ENCODE measurements at places on chromosomes 2 and 18.

- no peak for DNase-seq
These were observed 7.9 kb downstream of the PAX3 start for GRCh38 chr2:222290736-222291484.

DNA sequence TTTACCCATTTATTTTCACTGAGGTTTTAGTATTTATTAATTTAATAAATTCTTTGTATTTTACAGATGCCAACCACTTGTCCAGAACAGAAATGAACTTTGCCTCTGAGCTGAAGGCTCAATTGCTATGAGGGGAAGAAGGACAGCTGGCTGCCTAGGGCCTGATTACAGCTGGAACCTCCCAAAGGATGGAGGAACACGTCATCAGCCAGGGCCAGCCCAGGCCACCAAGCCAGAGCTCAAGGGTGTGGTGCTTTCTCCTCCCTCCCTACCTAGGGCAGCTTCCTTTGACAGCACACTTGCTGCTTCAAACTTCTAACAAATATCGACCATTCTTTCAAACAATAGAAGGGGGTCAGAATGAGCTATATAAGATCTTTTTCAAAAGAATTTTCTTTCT, 19.7 kb upstream of the RIOK3 start:
- no peak for DNase-seq

DNA sequence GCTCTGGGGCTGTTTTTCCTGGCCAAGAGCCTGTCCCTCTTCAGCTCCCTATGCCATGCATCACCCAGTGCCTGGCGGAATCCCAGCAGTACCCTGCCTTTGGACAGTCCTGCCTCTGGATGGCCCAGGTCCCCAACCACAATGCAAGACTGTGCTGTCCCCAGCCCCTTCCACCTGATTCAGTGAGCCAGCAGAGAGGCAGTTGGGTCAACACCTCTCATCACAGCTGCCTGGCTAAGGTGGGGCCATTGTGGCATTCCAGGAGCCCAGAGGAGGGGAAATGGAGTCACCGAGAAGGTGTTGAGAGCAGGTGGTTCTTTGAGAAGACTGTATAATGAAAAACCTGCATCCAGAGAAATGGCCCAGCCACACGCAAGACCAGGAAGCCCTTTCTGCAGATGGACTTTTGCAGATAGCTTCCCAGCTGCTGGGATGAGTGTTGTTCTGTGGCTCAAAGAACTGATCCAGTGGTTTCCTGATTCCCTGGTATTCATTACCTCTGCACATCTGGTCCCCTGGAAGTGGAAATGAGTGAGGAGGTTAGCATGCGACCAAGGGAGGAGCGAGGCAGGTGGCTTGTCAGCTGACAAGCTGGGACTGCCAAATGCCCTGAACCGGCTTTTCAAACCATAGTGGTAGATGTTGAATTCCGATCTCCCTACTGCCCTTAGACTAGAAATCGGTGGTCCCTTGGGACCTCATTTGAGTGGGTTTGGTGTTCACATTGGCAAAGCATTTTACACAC, 1.7 kb upstream of the ASPRV1 start:
- no peak for DNase-seq

- DNase-seq, result no peak
These were observed 448.1 kb upstream of the DCC start for GRCh38 chr18:51891876-51892275.

DNA sequence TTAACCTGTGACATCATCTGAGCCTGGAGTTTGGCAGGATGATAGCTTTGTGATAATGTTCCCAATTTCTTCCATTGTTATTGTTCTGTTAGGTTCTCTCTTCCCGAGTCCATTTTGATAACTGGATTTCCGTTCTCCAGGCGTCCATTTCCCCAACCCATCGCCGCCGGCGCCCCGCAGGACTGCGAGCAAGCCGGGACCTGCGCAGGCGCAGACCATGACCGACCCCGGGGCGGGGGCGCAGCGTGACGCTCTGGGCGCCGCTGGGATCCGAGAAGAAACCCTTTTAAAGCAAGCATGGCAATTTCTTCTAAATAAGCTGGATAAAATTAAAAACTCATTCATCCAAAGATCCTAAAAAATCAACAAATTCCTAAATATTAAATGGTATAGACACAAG, at the start of gene SLC25A52:
SLC25A52 (minus strand) TSS at position 186 of the 400 bp plus-strand sequence. CDS start 219 bp downstream, outside the sequence.
- DNase-seq, result no peak

GRCh38 chr2:232338759-232339106, 39.8 kb upstream of the ALPP start:
- DNase-seq, result no peak

GRCh38 chr2:45857275-45857609, 205.8 kb downstream of the PRKCE start:
- no peak for DNase-seq

DNA sequence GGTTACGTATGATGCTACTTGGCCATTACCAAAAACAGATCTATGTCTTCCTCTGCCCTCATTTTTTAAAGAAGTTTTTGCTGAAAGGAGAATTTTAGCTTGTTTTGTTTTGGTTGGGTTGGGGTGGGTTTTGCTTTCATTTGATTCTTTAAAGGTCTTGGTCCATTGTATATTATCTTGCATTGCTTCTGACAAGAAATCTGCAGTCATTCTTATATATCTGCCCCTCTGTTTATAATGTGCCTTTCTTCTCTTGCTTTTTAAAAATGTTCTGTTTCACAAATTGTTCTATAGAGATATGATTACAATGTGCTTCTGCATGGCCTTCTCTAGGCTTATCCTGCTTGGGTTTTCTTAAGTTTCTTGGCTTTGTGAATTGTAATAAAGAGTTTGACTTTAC, 660.6 kb downstream of the RNF144A start:
- no peak for DNase-seq

DNA sequence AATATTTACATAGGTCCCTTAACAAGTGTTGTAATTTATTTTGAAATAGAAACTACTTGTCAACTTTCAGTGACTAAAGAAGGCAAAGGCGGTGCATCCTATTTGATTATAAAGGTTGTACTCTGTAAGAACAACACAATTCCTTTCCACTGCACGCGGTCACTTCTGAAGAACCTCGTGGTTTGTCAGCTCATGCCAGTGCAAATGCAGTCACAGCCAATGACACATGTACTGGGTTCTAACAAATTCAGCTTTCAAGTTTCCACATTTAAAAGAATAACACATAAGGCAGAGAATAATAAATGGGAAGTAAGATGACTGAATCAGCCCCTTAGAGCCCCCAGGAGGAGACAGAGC, 39.7 kb downstream of the CYB5A start:
- no peak for DNase-seq

DNA sequence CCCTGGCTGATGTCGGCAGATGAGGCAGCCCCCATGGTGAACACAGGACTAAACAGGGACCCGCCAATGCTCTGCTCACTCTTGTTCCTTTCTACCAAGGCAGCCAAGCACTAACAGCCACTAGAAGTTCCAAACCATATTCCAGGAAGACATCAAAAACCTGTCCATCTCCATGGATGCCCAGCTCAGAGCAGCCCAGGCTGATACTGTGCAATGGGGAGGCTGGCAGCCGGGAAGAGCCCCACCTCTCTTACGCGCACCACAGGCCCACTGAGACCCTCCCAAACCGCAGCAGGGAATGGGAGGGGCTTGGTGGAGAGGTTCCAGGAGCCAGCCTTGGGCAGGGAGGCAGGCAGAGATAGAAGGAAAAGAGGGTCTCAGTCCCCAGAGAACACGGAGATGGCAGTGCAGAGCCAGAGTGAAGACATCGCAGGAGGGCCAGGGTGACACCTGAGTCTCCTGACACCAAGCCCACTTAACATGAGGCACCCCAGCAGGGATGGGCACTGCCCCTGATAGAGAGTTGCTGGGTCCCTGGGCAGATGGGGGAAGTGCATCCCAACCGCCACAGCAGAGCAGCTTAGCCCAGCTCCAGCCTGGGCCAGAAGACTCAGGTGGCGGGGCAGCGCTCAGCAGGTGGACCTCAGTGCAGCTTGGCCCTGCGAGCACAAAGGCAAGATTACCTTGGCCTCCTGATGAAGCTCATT, 3.4 kb downstream of the HS6ST1 start:
- no peak for DNase-seq

DNA sequence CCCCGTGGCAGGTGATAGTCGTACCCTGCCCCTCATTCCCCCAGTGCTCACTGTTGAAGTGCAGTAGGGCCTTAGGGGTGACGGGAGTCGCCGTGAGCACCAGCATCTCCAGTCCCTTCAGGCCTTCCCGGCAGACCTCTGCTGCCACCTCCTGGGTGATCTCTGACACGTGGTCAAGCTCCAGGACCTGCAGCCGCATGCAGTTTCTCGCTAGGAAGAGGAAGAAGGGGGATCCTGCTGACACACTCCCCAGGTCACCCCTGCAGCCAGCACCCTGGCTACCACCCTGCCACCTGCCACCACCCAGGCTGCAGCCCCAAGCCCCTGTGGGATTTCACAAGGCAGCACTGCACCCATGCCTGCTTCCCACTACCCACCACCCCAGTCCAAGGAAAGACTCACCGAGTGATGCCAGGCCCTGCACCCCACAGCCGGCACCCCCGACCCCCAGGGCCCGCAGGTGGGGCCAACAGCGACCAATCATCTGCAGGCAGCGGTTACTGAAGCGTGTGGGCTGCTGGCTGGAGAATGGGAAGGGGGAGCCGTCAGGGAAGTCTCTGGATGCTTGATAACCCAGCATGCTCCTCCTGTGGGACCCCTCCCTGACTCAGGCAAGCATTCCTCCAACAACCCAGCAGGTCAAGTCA, 23.8 kb downstream of the FBXO41 start:
- DNase-seq, result no peak

DNA sequence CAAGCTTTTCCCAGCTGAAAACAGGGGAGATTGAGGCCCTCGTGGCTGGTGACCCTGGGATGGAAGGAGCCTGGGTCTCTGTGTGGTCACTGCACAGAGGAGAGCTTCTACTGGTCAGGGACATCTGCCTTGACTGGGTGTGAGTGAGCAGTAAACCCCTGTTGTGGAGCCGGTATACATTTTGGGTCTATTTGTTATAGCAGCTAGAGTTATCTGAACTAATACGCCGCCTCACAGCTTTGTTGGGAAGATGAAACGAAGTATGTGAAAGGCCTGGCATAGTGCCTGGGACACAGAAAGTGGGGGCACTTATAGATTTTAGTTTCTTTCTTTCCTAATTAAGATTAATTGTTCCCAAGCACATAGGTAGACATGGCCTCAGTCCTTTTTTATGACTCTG, 72.2 kb upstream of the HPCAL1 start:
- no peak for DNase-seq

- no peak for DNase-seq
These were observed 185.4 kb upstream of the FAM98A start for GRCh38 chr2:33784488-33784887.

DNA sequence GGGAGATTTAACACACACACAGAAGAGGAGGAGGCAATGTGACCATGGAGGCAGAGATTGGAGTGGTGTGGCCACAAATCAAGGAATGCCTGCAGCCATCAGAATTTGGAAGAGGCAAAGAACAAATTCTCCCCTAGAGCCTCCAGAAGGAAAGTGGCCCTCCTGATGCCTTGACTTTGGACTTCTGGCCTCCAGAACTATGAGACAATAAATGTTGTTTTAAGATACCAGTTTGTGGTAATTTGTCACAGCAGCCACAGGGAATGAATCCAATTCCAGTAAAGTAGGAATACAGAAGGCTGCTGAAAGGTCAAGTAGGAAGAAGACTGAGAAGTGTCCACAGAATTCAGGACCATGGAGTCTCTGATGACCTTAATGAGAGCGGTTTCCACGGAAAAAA, 18.1 kb downstream of the PAIP2B start:
- DNase-seq, result no peak

DNA sequence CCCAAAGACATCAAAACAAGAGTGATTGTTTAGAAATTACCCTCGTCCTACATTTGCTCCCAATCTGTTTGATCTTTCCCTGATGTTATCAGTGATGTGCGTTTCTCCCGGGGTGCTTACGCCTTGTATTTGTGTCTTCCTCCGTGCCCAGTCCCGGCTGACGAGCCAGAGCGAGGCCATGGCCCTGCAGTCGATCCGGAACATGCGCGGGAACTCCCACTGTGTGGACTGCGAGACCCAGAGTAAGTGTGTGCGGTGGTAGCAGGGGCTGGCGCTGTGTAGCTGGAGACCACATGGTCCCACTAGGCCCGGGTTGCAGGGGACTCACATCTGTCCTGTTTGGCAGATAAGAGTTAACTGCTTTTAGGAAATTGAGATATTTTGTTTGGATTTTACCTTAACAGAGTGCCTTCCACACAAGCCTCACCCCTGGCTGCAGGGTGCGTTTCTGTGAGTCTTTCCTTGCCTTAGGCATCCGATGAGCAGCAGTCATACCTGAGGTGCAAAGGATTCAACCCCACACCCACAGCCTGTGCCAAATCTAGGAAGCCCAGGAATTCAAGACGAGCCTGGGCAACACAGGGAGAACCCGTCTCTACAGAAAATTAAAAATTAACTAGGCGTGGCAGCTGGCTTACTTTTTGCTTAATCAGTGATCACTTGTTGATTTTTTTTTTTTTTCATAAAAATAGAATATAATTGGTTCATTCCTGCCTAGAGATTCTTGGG, 127.4 kb downstream of the GBX2 start:
- DNase-seq, result no peak

GRCh38 chr2:102258386-102259074, 52.8 kb upstream of the IL1RL1 start:
- DNase-seq, result no peak

GRCh38 chr2:200963124-200963917, at the start of gene ORC2:
ORC2 (minus strand) TSS chr2:200963660; CDS start chr2:200958123, 5,537 bp downstream.
- peak; percentile 86 for DNase-seq

GRCh38 chr18:75896865-75897264, 469.4 kb upstream of the SMIM21 start:
- DNase-seq, result no peak

DNA sequence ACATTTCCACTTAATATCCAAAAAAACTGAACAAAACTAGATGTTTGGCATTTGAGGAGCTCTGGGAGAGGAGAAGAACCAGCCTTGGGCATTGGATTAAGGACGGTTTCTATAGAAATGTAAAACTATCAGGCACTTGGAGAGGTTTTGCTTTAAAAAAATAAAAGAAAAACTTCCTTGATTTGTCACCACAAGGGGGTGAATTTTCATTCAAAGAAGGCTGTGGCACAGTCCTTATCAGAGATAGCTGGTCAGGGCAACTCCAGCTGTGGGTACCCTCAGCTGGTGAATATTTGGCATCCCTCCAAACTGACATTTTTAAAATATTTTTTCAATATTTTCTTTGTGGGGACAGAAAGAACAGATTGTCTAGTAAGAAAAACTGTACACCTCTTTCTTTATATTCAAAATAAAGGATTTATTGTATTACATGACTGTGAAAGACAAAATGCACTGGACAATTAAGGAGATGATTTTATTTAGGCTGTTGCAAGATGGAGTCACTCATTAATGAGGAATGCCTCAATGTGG, 46.1 kb upstream of the TBC1D8 start:
- DNase-seq, result no peak

- DNase-seq, result no peak
These were observed 37.9 kb downstream of the MTERF4 start for GRCh38 chr2:241064008-241064801.

- DNase-seq, result no peak
These were observed 3.9 kb upstream of the TMEM37 start for GRCh38 chr2:119427756-119428155.

DNA sequence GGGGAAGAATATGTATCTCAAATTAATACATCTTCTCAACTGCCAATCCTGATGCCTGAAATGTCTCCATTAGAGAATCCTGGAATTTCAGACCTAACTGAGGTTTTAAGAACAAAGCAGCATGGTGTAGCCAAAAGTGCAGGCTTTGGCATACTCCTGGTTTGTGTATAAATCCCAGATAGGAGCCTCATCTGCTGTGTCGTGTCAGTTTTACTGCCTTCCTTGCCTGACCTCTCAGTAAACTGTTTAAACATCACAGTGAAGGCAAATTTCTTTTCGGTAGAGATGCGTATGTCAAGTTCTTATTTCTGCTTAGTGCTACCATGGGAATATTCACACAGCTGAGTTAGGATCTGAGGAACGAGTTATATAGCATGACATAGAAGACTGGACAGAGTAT, 7.3 kb downstream of the SCG2 start:
- no peak for DNase-seq

All from activated CD4-positive, CD25-positive, alpha-beta regulatory T cell treated with anti-CD3 and anti-CD28 coated beads, Interleukin-2, amount 50 U/mL, for 16 hours (primary cell).